ENCODE measurements at places on chromosomes 2 and 18.

GRCh38 chr2:181318504-181319280 is 138.5 kb upstream of the ITGA4 start:
- no peak for DNase-seq

DNA sequence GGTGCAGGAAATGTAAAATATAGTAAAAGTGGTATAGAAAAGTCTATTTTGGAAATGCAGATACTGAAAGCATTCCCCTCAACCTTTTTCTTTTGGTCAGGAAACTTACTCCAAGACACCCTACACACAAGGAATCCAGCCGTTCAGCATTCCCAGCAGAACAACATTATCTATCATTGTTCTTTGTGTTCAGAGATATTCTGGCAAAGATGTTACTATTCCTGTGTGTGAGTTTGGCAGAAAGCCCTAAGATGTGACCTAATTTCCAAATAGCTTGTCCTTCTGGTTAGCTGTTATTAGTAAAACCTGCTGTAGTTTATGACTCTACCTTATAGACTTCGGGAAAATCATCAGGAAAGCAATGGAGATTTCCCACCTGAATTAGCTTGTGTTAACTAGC is 78.1 kb upstream of the PELI1 start:
- no peak for DNase-seq

GRCh38 chr2:55986001-55986400 is 62.4 kb upstream of the EFEMP1 start:
- DNase-seq: no peak

GRCh38 chr2:232419245-232420072 is 12.8 kb downstream of the ALPG start:
- DNase-seq: no peak

DNA sequence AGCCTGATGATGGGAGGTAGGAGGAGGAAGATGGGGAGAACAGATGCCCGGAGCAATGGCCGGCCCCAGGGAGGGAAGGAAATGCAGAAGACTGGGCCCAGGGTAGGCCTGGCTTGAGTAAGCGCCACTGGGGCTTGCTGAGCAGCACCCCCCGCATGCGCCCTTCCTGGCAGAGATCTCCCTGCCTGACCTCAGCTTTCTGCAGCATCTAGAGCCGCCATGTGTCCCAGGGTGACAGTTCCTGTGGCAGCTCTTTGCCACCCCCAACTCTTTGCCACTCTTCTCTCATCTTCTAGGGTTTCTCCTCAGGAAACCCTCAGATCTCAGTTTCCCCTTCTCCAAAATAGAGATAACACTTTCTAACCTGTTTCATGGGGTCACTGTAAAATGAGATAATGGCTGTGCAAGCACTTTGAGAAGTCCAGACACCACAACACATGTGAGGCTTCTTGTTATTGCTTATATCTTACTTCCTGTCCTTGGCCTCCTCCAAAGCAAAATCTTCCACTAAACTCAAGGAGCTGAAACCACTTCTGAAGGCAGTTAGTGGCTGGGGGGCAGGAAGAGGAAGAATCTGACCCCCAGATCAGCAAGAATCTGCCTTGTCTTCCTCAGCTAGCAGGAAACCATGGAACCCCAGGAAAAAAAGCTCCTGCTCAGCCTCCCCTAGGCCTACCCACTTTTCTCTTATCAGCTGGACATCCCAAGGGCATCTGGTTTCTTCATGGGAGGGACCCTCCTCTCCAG is 64.9 kb downstream of the EPAS1 start:
- DNase-seq: no peak

DNA sequence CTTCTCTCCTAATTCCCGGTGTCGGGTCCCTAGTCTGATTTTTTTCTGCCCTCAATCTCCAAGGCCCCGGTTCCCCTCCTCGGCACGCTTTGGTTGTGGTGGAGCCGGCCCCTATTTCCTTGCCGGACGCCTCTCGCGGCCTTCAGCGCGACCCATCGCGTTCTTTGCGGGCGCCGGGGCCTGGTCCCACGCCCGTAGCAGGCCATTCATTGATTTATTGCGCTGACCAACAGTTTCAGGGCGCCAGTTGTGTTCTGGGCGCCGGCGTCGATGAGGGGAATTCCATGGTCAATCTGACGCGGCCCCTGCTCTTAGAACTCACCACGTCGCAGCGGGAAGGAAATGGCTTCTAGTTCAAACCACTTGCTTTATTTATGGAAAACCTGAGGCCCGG is 396 bp downstream of the CNOT9 start:
- peak; percentile 36 for DNase-seq

GRCh38 chr2:186485576-186485870 is 537 bp upstream of the ZC3H15 start:
- no peak for DNase-seq

- DNase-seq: no peak
Observed at GRCh38 chr2:212777020-212777491, 238.5 kb upstream of the ERBB4 start.
